ENCODE measurements at places on chromosomes 4 and X. TPM values are rescaled to one million over a fixed set of nuclear protein-coding genes. Genes with fewer than 3 reads are reported as not detected.
A peak's percentile ranks its signal among the peaks of the same experiment; 100 is the strongest.

HTN1 gene
- total RNA-seq, result not detected

APEX2 gene
- 6.7 TPM for total RNA-seq

DNA sequence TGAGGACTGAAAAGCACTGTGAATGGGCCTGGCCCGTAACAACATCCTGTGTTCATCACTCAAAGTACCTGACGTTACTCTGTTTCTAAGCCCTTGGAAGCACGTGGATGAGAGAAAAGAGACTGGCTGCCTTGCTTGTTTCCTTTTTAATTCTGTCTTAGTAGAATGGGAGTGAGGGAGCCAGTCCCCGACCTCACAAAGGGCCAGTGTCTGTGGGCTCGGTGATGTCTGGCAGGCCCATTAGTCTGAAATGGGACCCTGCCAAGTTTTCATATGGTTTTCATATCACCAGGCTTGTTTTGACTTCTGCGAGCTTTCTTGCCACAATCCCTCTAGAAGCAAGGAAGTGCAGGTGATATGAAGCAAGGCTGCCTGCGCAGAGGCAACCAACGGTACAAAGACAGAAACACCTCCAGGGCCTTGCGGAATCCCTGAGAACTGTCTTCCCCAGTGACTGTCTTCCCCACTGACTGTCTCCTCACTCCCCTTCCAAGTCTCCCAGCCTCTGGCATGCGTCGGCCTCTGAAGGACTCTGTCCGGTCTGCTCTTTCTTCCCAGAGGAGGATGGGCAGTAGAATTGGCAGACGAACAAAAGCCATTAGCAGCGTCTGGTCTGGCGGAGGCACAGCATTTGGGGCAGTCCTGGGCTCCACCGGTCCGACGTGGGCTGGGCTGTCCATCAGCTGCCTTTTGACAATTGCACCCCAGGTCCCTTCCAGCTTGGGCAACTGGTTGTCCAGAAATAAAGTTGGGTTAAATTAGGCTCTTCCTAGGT, 20.2 kb upstream of the RASL11B start:
- peak overlapping the region; percentile 30 for H3K4me3 ChIP-seq
- H3K36me3 ChIP-seq, result no peaks in the 10 kb centered on the region
- H3K27ac ChIP-seq, result peak overlapping the region; percentile 86

DNA sequence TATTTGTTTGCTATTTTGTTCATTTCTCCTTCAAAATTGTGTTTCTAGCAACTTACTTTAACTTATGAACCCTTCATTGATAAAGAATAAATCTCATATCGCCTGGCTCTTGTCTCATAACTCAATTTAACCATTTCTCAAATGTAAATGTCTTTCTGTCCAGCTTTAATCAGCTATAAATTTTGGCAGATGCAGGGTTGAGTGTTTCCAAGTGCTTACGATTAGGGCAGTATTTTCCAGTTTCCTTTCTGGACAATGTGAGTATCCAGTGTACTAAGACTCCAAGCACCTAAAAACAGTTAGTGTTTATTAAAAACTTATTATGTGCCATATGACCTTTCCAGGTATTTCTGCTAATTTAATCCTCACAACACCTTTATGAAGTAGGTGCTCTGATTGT, 218.6 kb upstream of the GK2 start:
- no peaks in the 10 kb centered on the region for H3K4me1 ChIP-seq
- H3K4me3 ChIP-seq, result no peak overlapping the region
- H3K36me3 ChIP-seq, result no peaks in the 10 kb centered on the region
- no peaks in the 10 kb centered on the region for H3K27me3 ChIP-seq
- no peak for DNase-seq

- no peak for DNase-seq
- H3K4me1 ChIP-seq, result no peaks in the 10 kb centered on the region
- no peaks in the 10 kb centered on the region for H3K36me3 ChIP-seq
- H3K4me3 ChIP-seq, result no peak overlapping the region
These were observed 126.2 kb downstream of the MAPK10 start for GRCh38 chr4:86233681-86234080.

- no peaks in the 10 kb centered on the region for H3K36me3 ChIP-seq
- H3K27me3 ChIP-seq, result no peaks in the 10 kb centered on the region
- H3K4me3 ChIP-seq, result no peak overlapping the region
- H3K27ac ChIP-seq, result no peak overlapping the region
- H3K4me1 ChIP-seq, result no peaks in the 10 kb centered on the region
- DNase-seq, result no peak
These were observed 382.0 kb downstream of the MAGEB5 start for GRCh38 chrX:26597981-26598380.

DNA sequence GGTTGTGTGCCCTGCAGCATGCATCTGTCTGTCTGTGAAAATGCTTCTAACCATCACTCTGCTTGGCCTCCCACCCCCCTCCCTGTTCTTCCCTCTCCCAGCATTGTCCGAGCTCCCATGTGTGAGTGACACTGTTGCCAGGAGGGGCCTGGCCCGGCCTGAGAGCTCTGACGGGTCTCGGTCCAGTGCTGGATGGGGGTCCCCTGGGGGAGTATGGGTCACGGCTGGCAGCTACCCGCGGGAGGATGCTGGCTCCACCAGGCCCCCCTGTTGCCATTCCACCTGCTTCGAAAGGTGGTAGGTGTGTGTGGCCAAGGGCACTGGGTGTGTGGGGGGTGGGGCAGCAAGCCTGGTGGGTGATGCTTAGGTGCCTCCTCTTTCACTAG, 3.6 kb downstream of the NLGN3 start:
- no peaks in the 10 kb centered on the region for H3K4me1 ChIP-seq
- no peak for DNase-seq
- H3K36me3 ChIP-seq, result no peaks in the 10 kb centered on the region
- no peaks in the 10 kb centered on the region for H3K27me3 ChIP-seq

DNA sequence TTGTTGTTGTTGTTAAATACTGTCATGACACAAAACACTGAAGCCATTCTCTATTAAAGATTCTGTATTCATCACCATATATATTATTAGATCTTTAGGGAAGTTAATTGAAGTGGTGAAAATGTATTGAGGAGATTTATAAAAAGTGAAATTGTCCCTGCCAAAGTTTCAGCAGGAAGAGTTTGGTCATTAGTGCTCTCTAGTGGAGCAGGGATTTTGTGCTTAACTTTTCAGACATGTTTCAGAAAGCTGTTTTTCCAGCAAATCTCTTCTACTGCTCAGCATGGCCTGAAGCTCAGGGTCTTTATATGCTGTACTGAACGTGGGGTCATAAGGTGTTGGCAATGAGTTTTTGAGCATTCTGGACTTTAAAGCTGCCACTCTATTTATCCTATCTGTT, 36.7 kb upstream of the CXXC4 start:
- H3K4me3 ChIP-seq, result no peak overlapping the region
- no peaks in the 10 kb centered on the region for H3K36me3 ChIP-seq
- no peaks in the 10 kb centered on the region for H3K4me1 ChIP-seq
- no peak overlapping the region for H3K27ac ChIP-seq
- no peak for DNase-seq
- H3K27me3 ChIP-seq, result no peaks in the 10 kb centered on the region

- H3K4me3 ChIP-seq, result no peak overlapping the region
- no peaks in the 10 kb centered on the region for H3K36me3 ChIP-seq
- no peak overlapping the region for H3K27ac ChIP-seq
- no peaks in the 10 kb centered on the region for H3K27me3 ChIP-seq
These were observed 98.1 kb upstream of the C1GALT1C1 start for GRCh38 chrX:120727911-120728310.

DNA sequence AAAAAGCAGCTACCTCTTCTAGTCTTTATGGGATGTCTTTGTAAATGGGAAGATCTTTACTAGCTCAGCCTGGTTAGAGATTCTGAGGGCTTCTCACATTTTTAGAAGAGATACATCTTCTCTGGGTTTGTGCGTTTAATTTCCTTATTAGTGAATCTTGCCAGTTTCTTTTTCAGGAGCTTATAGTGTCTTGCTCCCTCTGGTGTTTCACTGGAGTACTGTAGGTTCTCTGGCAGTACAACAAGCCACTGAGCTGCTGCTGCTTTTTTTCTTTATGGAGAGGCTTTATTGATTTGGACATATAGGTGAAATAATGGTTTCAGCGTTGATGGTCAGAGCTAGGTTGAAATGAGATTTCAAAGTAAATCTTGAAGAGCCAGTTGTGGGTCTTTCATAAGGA, 82.9 kb downstream of the LAS1L start:
- H3K4me1 ChIP-seq, result no peaks in the 10 kb centered on the region
- no peaks in the 10 kb centered on the region for H3K27me3 ChIP-seq
- no peak overlapping the region for H3K4me3 ChIP-seq
- no peaks in the 10 kb centered on the region for H3K36me3 ChIP-seq
- H3K27ac ChIP-seq, result no peak overlapping the region
